ENCODE measurements at places on chromosomes 2 and 18. TPM values are rescaled to one million over a fixed set of nuclear protein-coding genes. Genes with fewer than 3 reads are reported as not detected.

GRCh38 chr2:44086629-44087028, 82.0 kb upstream of the PPM1B start:
- DNase-seq = no peak

DNA sequence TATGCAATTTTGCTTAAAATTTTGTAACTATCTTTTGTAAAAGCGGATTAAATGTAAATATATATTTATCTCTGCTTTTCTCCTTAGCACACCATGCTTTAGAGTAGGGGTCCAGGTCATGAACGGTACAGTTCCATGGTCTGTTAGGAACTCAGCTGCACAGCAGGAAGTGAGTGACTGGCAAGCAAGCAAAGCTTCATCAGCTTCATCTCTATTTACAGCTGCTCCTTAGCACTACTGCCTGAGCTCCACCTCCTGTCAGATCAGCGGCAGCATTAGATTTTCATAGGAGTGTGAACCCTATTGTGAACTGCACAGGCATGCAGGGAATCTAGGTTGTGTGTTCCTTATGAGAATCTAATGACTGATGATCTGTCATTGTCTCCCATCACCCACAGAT, 959.0 kb upstream of the SLC39A10 start:
- no peak for DNase-seq

TANC1 gene
- total RNA-seq = 69.8 TPM

- DNase-seq = no peak
Measured at GRCh38 chr2:12278217-12278750, 438.5 kb upstream of the TRIB2 start.

- no peak for DNase-seq
Measured at GRCh38 chr2:62038975-62039771, 133.7 kb downstream of the COMMD1 start.

DNA sequence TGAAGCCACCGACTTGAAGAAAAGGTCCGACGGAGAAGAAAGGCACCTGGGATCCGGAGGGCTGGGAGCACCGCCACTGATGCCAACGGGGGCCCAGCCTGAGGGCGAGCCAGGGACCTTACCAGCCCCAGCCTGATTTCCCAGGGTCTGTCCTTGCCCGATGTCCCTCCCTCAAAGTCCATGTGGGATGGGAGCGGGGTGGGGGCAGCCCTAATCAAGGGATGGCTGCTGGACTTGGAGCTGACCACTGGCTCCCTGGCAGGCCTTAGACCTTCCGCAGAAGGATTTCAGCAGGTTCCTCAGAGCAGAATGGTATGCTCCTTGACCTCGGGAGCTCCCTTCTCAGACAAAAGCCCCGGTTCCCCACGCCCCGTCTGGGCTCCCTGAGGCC, 99.6 kb downstream of the ZFP36L2 start:
- DNase-seq = no peak

DNA sequence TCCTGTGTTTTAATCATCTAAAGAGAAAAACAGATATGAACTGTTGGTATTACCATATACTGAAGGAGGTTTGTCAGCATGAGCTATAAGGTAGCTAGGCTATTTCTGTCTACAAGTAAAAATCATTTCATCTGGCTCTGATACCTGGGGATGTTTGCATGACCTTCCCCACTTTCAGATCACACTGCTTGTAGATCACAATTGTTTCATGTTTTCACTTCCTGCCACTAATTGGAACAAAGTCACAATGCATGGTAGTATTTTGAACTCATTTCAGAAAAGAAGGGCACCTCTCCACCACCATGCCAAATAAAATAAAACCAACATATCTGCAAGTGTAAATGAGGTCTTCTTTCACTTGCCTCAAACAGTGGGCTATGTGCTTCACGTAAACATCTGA, 37.8 kb downstream of the NYAP2 start:
- DNase-seq = no peak

GRCh38 chr2:166088634-166089033, 39.2 kb downstream of the SCN1A start:
- no peak for DNase-seq

DNA sequence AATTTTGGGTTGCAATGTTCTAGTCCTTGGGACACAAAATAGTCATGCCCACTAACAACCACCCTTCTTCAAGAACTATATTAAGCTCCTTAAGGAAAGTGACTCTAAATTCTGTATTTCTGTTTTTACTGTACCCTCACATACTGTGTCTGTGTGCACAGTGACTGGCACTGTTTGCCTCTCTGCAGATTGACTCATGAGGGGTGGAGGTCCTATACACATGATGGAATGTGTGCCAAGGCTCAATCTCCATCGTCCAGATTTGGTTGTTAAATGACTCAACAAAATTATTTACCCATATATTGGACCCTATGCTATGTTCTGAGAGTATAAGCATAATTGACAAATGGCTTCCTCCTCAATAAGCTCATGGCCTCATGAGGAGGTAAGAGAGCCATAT, 126.6 kb upstream of the CWC22 start:
- DNase-seq = no peak

GRCh38 chr2:191635333-191636234, 42.4 kb upstream of the NABP1 start:
- DNase-seq = no peak

DNA sequence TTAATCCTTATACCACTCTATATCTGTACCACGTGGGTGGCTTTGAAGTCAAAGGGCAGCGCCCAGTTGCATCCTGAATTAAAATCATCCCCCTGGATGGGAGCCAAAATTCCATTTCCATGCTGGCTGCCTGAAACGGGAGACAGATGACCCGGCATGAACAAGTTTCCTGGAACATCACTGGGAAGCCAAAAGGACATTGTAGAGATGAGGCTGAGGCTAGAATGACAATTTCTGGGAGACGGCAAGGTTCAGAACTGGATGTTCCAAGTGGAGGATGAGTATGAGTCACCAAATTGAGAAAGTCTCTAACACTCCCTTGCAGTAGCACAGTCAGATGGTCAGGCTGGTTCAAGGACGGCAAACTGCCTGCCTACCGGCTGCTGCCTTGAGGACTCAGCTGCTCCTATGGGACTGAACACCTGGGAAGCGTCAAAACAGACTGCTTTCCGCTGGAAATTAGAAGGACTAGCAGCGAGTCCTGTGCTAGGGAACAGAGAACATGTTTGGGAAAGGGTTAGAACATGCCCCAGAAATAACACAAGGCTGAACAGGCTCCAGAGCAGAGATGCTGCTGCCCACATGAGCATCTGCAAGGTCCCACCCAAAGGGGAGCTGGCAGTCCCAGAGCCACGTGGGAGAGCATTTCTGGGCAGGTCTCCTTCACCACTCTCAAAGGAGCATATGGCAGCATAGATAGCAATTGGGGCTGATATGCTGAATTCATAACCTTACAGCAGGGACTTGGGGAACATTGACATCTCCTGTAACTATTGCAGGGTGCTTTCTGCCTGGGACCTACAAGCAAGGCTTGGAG, 32.0 kb downstream of the YPEL5 start:
- no peak for DNase-seq

MC4R gene
- total RNA-seq = not detected

NAT8 gene
- total RNA-seq = not detected

SCN1A gene
- not detected for total RNA-seq

DNA sequence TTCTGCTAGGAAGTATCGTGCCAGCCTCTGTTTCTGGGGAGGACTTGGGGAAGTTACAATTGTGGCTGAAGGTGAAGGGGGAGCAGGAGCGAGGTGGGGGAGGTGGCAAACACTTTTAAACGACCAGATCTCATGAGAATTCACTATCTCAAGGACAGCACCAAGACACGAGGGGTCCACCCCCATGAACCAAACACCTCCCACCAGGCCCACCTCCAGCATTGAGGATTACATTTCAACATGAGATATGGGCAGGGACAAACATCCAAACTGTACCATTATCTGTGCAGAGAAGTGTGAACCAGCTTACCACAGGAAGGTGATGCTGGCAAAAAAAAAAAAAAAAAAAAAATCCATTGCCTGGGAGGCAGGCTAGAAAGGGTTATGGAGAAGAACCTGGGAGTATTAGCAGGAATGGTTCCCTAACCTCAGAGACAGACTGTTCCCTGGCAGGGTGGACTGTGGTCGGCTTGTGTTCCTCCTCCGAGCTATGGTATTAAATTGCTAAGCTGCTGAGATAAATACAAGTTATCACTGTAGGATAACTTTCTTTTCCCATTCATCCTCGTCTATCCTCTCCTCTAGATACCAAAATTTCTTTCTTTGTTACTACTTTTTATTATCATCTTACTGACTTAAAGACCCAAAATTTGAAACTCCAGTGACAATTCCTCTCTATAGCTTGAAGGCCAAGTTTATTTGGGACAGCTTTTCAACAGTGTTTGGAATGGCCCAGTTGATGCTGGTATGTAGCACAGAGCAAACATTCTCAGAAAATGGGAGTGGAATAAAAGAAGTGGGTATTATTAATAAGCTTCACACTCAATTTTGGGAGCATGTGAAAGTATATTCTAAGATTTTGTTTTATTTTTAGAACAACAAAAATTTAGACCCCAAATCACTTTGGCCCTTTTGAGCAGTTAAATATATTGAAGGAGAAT, 73.7 kb upstream of the MAP3K20 start:
- no peak for DNase-seq

DNA sequence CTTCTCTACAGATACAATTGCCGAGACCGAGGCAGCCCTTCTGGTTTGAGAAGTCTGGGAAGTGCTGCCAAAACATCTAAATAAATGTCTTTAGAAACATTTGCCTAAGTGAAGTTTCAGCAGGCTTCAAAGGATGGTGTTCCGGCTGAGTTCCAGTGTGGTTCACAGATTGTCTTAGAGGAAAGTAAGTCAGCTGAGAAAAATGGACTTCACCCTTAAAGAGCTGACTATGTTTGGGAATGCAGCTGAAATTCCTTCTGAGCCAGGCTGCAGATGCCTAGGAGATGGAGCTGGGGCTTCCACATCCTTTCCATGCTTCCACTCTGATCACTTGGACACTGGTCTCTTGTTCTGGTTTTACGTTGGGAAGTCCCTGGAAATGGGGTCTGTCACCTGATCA, 83.6 kb downstream of the FHOD3 start:
- DNase-seq = no peak

LYG1 gene
- 4.0 TPM for total RNA-seq

GRCh38 chr2:39836638-39837037, 57.6 kb upstream of the THUMPD2 start:
- no peak for DNase-seq

- peak; percentile 55 for DNase-seq
Measured at GRCh38 chr2:134462791-134463698, 209.2 kb downstream of the MGAT5 start.

ANKRD62 gene
- total RNA-seq = 0.16 TPM

DHRS9 gene
- 2.0 TPM for total RNA-seq

DNA sequence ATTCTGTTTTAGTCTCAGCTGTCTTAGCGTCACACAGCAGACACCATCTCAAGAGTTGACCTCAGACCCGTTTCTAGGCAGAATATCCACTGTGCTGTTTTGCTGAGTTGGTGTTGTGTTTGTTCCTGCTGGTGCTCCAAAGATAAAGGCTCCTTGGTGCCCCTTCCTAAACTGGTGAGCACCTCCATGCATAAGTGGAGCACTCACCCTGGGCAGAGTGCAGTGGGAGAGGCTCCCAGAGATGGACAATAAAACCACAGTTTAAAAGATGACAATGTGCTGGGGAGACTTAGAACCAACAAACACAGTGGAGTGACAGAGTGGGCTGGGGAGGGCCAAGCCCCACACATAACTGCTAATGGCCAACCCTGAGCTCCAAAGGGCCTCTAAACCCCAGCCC, 271.1 kb downstream of the PHLPP1 start:
- no peak for DNase-seq

KANSL1L gene
- 21.7 TPM for total RNA-seq

DNA sequence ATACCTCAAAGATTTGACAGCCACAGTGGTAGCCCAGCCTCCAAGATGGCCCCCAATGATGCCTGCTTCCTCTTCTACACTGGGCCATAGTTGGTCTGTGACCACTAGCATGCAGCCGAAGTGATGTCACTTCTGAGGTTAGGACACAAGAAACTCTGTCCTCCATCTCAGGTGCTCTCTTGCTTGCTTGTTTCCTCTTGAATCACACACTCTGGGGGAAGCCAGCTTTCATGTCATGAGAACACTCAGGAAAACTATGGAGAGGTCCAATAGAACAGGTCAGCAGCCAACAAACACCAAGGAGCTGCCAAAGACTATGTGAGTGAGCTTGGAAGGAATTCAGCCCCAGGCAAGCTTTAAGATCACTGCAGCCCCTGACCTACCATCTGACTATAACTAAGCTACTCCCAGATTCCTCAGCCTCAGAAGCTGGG, 3.3 kb upstream of the ADAM17 start:
- DNase-seq = no peak

SFT2D3 gene
- total RNA-seq = 15.9 TPM

DNA sequence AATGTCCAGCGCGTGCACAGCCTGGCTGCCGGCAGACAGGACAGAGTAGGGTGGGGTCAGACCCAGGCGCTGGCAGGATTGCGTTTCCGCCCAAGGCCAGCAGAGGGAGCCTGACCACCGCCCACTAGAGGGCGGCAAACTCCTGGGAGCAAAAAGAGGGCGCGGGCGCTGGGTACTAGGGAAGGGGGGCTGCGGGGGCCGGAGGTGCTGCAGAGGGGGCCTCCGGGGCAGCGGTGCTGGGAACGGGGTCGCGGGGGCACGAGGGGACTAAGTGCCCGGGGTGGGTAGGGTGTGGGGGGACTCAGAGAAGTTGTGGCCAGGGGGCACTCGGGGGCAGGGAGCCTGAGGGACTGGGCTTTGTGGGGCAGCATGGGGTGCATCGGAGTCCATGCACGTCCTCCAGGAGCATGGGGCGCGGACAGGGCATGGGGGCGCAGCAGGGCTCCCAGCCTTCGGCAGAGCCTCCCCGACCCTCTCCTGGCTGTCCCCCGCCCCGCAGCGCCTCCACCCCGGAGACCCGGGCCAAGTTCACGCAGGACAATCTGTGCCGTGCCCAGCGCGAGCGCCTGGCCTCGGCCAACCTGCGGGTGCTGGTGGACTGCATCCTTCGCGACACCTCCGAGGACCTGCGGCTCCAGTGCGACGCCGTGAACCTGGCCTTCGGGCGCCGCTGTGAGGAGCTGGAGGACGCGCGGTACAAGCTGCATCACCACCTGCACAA, 3.2 kb downstream of the TEKT4 start:
- DNase-seq = peak; percentile 79

- peak; percentile 68 for DNase-seq
Measured at GRCh38 chr2:241817126-241817820, 8.3 kb downstream of the NEU4 start.

Measured in suprapubic skin (tissue), 4 donors.